ENCODE measurements at places on chromosomes 6 and 20. TPM values are rescaled to one million over a fixed set of nuclear protein-coding genes. Genes with fewer than 3 reads are reported as not detected.

GRCh38 chr6:137409266-137409777, 84.9 kb downstream of the OLIG3 start:
- no peak for DNase-seq
- H3K4me1 ChIP-seq, result no peaks in the 10 kb centered on the region
- H3K27me3 ChIP-seq, result no peaks in the 10 kb centered on the region
- H3K36me3 ChIP-seq, result no peaks in the 10 kb centered on the region
- H3K4me3 ChIP-seq, result no peak overlapping the region
- H3K27ac ChIP-seq, result no peak overlapping the region

SLC22A1 gene
- 0.49 TPM for total RNA-seq

SIRPB2 gene
- total RNA-seq, result not detected

PDCD2 gene
- total RNA-seq, result 84.7 TPM

GRCh38 chr6:151914484-151914883, 107.0 kb downstream of the ESR1 start:
- H3K27ac ChIP-seq, result no peak overlapping the region
- H3K27me3 ChIP-seq, result no peaks in the 10 kb centered on the region
- no peak for DNase-seq
- H3K4me1 ChIP-seq, result no peaks in the 10 kb centered on the region
- no peaks in the 10 kb centered on the region for H3K36me3 ChIP-seq

DNA sequence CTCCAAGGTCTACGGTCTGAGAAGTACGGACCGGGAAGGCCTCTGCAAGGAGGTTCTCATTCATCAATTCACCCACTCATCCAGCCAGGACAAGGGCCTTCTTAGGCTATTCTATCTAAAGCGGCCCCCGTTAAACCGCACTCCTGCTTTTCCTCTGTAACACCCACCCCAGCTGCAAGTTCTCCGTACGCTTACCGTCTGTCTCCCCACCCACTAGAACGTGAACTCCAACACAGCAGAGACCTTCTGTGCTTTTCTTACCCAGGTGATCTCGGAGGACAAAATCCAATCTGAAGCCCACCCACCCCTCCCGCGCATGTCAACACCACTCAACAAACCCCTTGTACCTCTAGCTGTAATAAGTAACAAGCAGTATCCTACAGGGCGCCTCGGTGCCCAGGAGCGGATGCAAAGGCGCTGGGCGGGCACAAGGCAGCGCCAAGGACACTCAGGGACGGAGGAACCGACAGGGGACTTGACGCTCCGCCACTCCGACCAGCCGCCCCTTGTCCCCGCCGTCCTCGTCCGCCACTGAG, 351 bp downstream of the AURKA start:
- H3K4me3 ChIP-seq, result peak overlapping the region; percentile 89
- DNase-seq, result no peak
- no peaks in the 10 kb centered on the region for H3K27me3 ChIP-seq
- peaks cover 17% of the 10 kb centered on the region for H3K4me1 ChIP-seq

DNA sequence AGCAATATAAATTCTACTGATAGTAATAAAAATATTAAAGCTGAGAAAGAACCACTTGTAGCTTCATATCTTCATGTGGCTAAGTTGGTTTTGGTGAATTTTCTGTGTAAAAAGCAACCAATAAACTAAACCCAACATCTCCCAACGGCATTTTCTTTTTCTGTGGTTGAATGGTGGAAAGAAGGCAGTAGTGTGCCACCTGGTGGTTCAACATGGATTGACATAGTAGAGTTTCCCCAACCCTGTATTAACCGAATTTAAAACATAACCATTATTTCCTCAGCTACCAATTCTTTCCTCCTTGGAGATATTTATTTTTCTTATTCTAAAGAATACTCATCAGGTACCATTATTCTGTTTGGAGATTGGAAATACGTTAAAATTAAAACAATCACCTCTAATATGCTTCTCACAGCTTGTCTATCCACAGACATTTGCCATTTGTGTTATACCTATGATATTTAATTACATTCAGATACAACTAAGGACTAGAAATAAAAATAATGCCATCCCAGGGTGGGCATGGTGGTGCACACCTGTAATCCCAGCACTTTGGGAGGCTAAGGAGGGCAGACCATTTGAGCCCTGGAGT, 117.1 kb upstream of the EEF1E1 start:
- peak; percentile 13 for DNase-seq
- H3K27ac ChIP-seq, result 0 out of 2 replicates have a peak overlapping the region, but pooled peaks have one; percentile 12
- H3K36me3 ChIP-seq, result no peaks in the 10 kb centered on the region
- H3K27me3 ChIP-seq, result no peaks in the 10 kb centered on the region

DNA sequence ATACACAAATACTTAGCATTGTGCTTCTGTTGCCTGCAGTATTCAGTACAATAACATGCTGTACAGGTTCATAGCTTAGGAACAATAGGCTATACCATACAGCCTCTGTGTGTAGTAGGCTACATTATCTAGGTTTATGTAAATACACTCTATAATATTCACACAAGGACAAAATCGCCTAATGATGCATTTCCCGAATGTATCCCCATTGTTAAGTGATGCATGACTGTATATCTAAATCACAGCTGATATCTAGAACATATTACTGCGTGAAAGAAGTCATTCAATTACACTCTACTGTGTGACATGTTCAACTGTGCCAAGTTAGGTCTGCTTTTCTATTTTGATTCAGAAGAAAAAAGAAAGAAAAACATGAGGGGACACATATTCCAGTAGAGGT, 633.5 kb downstream of the RFPL4B start:
- H3K36me3 ChIP-seq, result no peaks in the 10 kb centered on the region
- H3K4me3 ChIP-seq, result no peak overlapping the region
- H3K4me1 ChIP-seq, result peaks cover 6% of the 10 kb centered on the region
- H3K27me3 ChIP-seq, result no peaks in the 10 kb centered on the region
- no peak overlapping the region for H3K27ac ChIP-seq
- no peak for DNase-seq

GRCh38 chr20:20223981-20224380, 143.9 kb upstream of the INSM1 start:
- no peak overlapping the region for H3K4me3 ChIP-seq
- H3K27ac ChIP-seq, result no peak overlapping the region
- no peaks in the 10 kb centered on the region for H3K36me3 ChIP-seq
- DNase-seq, result no peak

DNA sequence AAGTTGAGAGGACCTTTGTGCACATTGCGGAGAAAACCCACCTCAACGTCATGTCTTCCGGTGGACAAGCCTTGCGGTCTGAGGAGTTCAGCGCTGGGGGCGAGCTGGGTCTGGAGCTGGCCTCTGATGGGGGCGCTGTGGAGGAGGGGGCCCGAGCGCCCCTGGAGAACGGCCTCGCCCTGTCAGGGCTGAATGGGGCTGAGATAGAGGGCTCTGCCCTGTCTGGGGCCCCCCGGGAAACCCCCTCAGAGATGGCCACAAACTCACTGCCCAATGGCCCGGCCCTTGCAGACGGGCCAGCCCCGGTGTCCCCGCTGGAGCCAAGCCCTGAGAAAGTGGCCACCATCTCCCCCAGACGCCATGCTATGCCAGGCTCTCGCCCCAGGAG, 14.6 kb upstream of the SLC22A7 start:
- H3K27me3 ChIP-seq, result 0 out of 2 replicates have a peak, but pooled peaks cover 3% of the 10 kb centered on the region
- H3K27ac ChIP-seq, result no peak overlapping the region
- no peaks in the 10 kb centered on the region for H3K4me1 ChIP-seq

GRCh38 chr6:71706523-71706922, 179.8 kb upstream of the RIMS1 start:
- H3K4me1 ChIP-seq, result no peaks in the 10 kb centered on the region
- no peak for DNase-seq
- no peaks in the 10 kb centered on the region for H3K36me3 ChIP-seq
- no peaks in the 10 kb centered on the region for H3K27me3 ChIP-seq
- no peak overlapping the region for H3K27ac ChIP-seq
- no peak overlapping the region for H3K4me3 ChIP-seq

- no peaks in the 10 kb centered on the region for H3K36me3 ChIP-seq
- H3K4me3 ChIP-seq, result no peak overlapping the region
- H3K27ac ChIP-seq, result no peak overlapping the region
- no peaks in the 10 kb centered on the region for H3K4me1 ChIP-seq
- no peak for DNase-seq
Observed at GRCh38 chr20:44040202-44040915, 125.7 kb downstream of the TOX2 start.

DNA sequence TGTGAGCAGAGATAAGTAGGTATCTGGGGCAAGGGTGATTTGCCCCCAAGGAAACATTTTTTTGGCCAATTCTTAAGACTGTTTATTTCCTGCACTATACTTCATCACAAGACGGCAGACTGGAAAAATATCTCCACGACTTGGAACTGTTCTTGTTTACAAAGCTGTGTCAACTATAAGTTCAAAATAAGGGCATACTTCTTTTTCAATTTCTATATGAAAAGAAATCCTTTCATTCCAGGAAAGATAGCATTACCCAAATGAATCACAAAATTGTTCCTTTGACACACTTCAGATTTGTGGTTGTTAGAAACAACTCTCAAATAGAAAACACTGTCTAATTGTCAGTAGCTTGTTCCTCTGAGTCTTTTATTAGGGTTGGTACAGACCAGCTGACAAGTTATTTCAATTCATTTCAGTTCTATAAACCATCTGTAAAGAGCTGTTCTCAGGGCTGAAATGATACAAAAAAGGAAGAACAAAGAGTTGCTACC, 212.9 kb upstream of the PRDM1 start:
- 0 out of 2 replicates have a peak, but pooled peaks cover 5% of the 10 kb centered on the region for H3K27me3 ChIP-seq
- no peaks in the 10 kb centered on the region for H3K4me1 ChIP-seq
- no peaks in the 10 kb centered on the region for H3K36me3 ChIP-seq
- no peak for DNase-seq
- no peak overlapping the region for H3K27ac ChIP-seq

WFDC12 gene
- total RNA-seq, result not detected

COL21A1 gene
- total RNA-seq, result 1.2 TPM
